ENCODE measurements at places on chromosomes 1 and 21.

- DNase-seq, result no peak
These were observed 164.5 kb upstream of the CXADR start for GRCh38 chr21:17348357-17348756.

- no peak for DNase-seq
These were observed 25.8 kb downstream of the KIF26B start for GRCh38 chr1:245180496-245181157.

DNA sequence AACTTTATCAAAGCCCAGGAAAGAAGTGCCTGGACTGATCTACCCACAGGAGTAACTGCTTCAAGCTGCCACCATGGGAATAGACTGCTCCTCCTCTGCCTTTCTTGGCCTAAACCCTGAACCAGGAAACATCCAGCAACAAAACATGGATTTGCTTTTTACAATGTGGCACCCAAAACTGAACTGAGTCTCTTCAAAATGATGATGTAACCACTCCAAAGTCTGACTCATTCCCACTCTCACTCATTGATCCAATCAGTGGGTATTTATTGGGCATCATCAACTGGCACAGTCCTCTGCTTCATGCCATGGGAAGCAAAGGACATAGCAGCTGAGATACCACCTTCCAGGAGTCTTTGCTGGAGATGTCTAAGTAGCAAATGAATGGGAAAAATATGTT is 23.5 kb downstream of the CYP4A22 start:
- DNase-seq, result no peak

GRCh38 chr1:17470021-17470799 is 30.7 kb upstream of the RCC2 start:
- no peak for DNase-seq

GRCh38 chr1:207049974-207050391 is 1.0 kb downstream of the YOD1 start:
- DNase-seq, result peak; percentile 54

DNA sequence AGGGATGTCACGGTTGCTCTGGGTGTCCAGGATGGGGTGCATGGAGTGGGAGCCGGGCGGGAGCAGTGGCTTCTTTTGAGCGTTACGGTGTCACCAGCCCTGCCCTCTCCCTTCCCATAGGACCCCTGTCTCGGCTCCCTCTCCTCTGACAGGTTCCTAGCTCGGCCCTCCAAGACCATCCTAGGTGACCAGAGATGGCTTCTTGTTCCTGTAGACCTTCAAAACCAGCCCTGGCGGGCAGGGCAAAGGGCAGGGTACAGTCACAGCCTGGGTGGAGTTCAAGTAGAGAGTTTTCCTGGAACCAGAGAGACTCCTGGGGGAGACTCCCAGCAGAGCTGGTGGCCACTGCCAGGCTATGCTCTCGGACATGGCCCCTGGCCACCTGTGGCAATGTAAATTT is 345.6 kb upstream of the AJAP1 start:
- no peak for DNase-seq

- no peak for DNase-seq
These were observed 10.3 kb upstream of the KCNE1 start for GRCh38 chr21:34522284-34522683.

- DNase-seq, result no peak
These were observed 138.2 kb upstream of the RUNX3 start for GRCh38 chr1:25068316-25068715.

GRCh38 chr1:165116732-165117131 is 239.8 kb downstream of the LMX1A start:
- DNase-seq, result peak; percentile 37

DNA sequence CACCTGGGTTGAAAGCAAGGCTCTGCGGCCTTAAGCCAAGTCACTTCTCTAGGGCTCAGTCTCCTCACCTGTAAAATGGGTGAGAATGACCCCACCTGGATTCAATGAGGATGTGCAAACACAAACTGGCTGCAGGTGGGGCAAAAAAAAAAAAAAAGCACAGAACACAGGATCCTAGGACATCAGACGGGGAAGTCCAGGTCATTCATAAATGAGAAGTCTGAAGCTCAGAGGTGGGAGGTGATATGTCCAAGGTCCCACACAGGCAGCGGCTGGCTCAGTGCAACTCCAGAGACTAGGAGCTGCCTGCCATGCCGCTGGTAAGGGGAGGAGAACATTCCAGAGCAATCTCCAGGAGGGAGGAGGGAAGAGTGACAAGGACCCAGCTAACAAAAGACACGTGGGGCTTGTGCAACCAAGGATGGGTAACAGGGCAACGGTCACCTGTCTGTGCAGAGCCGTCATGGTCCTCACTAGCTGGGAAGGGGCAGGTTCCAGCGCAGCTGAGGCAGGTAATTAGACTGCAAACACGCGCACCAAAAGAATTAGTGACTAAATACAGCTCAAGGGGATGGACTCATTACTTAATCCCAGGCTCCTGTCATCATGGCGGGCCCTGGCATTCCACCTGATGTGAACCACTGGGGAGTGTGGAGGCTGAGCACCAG is 19.5 kb downstream of the IFFO2 start:
- DNase-seq, result no peak

Data from stromal cell of bone marrow (primary cell).